ENCODE measurements at places on chromosomes 16 and 17.
A peak's percentile ranks its signal among the peaks of the same experiment; 100 is the strongest.

GRCh38 chr17:48026502-48027321, 10.9 kb downstream of the COPZ2 start:
- peak; percentile 61 for DNase-seq

DNA sequence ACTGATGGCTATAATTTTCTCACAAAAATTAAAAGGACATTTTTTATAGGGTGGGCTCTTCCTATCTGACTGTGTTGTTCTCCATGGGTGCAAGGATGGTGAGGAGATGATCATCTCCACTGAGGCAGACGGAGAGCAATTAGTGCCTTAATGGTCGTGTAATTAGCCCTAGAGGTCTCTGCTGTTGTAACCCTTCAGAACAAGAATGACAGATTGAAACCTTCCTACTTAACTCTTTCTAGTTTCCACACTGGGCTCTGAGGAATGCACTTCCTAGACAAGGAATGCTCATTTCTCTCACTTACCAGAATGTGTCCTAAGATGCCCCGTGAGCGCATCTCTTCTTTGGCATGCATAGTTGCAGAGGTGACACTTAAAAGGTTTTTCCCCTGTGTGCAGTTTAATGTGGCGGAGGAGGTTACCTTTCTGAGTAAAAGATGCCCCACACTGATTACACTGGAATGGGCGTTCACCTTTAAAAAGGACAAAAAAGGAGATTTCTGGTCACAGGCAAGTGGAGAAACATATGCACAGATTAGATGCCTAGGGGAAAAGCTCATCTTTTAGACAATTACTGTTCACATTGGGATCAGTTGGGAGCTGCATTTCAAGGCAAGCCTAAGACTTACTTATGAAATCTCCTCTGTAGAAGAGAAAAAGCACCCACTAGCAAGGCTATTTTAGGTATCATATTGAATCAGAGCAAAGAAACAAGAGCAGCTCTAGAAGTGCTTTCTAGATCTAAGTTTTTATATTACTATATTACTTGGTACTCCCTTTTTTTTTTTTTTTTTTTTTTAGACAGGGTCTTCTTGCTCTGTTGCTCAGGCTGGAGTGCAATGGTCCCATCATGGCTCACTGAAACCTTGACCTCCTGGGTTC, 53.6 kb downstream of the GRB7 start:
- no peak for DNase-seq

- DNase-seq, result no peak
Observed at GRCh38 chr16:81774348-81774747, 4.7 kb upstream of the PLCG2 start.

GRCh38 chr17:46045639-46046038, 46.6 kb downstream of the STH start:
- no peak for DNase-seq

GRCh38 chr17:45096141-45096540, 35.0 kb downstream of the NMT1 start:
- DNase-seq, result no peak

Measured in stimulated activated CD8-positive, alpha-beta memory T cell treated with anti-CD3 and anti-CD28 coated beads, Interleukin-12 subunit alpha, Interleukin-12 subunit beta, amount 100 ng/mL, for 1 hour (primary cell).